ENCODE measurements at places on chromosomes 2 and 18.

DNA sequence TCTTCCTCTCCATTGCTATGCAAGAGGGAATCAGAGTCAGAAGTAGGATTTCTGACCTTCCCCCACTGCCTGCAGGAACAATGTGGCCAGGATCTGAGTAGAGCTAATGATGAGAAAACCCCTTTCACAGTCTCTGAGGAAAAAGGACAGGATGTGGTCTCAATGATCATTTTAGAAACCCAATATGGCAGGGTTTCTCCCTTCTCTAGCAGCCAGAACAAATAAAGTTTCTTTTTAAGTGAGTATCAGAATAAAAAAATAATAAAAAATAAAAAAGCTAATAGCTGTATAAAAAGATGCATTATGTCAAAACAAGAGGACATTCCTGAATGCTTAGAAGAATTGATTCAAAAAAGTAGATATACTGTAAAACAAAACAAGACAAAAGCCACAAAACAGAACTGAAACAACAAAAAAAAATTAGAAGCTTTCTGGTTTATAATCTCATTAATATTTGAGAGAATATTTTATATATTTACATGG, 1124.9 kb upstream of the ZEB2 start:
- DNase-seq = no peak

- DNase-seq = no peak
Measured at GRCh38 chr2:43239981-43240765, 13.8 kb upstream of the ZFP36L2 start.

- DNase-seq = no peak
Measured at GRCh38 chr2:38152035-38152434, 76.1 kb upstream of the CYP1B1 start.

GRCh38 chr2:64930258-64930671, 58.9 kb upstream of the SLC1A4 start:
- no peak for DNase-seq

GRCh38 chr2:100291152-100291970, 30.9 kb downstream of the LONRF2 start:
- DNase-seq = peak; percentile 36

DNA sequence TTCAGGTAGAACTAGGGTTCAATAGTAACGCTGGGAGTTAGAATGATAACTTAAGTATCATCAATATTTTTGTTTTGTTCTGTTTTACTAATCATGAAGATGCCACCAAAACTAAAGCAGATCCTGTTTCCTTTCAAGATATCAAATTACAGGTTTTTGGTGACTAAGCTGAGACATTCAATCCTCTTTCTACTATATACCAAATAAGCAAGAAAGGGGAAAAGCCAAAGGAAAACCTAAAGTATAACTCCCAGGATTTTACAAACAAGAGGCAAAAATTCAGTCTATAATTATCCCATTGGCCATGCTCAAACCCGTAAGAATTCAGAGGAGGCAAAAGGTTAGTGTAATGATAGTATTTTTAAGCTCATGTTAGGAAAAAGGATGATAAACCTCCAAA, 175.2 kb upstream of the CCDC150 start:
- DNase-seq = no peak

DNA sequence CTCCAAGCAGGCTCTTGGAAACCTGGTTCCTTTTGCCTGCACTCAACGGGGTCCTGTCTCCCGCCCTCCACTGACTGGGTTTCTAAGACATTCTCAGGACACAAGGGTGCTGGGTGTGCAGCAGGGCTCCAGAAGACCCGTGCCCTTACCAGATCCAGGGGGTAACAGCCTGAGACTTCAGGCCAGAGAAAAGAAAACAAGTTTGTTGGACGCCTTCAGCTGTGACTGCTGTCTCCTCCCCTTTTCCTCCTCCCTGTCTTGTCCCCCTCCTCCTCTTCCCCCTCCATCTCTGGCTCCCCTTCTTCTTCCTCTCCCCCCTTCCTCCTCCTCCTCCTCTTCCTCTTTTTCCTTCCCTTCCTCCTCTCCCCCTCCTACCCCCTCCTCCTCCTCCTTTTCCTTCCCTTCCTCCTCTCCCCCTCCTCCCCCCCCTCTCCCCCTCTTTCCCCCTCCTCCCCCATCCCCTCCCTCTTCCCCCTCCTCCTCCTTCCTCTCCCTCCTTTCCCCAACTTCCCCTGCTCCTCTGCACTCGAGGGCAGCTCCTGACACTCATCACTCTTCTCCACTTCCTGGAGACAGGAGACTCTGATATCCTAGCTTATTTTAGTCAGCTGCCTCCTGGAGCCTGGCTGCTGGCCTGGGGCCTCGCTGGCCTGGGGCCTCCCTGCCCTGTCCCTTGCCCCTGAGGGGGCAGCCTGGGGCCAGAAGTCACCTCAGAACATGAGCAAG, 12.4 kb downstream of the ADRA2B start:
- no peak for DNase-seq

DNA sequence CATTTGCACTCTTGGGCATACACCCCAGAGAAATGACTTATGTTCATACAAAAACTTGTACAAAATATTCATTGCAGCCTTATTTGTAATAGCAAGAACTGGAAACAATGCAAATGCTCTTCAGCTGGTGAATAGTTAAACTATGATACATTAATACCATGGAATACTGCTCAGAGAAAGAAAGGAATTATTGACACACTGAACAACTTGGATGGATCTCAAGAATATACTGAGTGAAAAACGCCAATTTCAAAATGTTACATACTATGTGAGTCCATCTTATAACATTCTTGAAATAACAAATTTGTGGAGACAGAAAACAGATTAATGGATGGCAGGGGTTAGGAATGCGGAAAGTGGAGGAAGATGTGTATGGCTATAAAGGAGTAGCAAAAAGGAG, 17.2 kb downstream of the LNPK start:
- DNase-seq = no peak

DNA sequence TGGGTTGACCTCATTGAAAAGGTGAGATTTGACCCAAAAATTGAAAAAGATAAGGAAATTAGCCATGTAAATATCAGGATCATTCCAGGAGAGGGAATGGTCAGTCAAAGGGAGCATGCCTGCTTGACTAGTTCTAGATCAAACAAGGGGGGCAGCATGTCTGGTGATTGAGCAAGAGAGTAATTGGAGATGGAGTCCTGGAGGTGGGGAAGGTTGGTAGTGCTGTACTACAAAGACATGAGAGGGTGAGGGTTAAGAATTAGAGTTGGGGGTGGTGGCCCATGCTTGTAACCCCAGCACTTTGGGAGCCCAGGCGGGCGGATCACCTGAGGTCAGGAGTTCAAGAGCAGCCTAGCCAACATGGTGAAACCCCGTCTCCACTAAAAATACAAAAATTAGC, 2.0 kb downstream of the MRPL30 start:
- DNase-seq = no peak

DNA sequence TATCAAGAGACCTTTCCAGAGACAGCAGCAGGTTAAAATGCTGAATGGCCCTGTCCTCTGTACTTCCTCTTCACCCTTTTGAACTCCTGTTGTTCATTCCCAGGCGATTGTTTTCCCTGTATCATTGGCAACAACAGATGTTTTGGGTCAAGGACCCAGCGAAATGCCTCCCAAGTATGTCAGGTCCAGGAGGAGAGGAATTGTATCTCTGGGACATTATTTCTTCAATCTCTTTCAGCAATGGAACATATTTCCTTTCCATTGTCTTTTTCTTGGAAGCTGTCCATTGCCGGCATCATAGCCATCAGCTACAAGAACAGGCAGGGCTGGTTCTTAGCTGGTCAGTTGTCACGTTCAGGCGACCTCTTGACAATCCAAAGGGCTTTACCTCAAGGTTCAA, 76.2 kb downstream of the NRP2 start:
- no peak for DNase-seq

DNA sequence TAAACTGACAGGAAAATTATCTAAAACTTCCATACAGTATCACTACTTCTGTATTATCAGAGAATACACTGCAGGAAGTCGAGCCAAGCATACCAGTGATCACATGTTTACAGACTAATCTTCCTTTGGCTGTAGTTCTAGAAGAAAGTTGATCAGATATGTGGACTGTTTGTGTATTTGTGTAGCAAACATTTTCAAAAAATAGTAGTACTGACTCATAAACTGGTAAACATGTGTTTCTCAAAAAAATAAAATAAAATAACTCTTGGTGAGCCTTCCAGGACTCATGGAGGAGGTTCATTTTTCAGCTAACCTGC, 148.9 kb upstream of the SLC39A10 start:
- no peak for DNase-seq

DNA sequence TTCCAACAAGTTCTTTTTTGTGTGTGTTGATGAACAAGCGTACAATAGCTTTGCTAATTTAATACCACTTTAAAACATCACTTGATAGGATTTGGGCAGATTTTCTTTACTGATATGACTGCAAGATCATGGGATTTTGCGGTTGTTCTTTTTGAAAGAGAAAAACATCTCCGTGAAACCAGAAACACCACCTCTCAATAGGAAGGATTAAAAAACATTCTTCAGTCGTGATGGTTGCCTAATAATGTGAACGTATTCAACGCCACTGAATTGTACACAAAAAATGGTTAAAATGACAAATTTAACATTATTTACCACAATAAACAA, 19.3 kb downstream of the RBMS1 start:
- no peak for DNase-seq

DNA sequence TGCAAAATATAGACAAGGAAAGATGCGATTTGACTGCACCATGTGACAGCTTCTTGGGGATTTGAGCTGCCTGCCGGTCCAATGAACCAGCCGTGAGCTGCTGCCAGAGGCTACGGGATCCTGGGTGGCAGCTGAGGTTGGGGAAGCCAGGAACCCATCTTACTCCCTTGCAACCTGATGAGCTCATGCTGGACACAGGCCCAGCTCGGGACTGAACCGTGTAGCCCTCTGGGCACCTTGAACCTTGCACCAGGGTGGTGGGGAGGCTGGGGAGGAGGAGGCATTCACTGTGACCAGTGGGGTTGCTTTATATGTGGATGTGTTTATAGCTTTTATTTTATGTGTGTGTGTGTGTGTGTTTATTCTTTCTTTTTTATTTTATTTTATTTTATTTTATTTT, 9.1 kb downstream of the ALPI start:
- no peak for DNase-seq

DNA sequence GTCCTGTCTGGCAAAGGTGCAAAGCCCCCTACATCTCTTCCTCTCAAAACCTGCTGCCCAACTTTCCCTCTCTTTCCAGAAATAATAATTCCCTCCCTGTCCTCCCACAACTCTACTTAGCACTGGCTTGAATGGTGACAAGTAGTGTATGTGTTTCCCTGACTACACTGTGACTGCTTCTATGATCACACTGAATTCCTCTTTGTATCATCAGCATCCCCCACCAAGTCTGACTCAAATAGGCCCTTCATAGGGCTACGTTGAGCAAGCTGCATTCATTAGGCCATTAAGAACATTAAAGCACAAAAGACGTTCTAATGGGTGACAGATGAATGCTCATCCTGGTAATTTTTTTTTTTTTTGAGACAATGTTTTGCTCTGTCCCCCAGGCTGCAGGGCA, 13.7 kb upstream of the ST3GAL5 start:
- DNase-seq = no peak

GRCh38 chr2:201733544-201733943, 35.1 kb upstream of the MPP4 start:
- DNase-seq = no peak

DNA sequence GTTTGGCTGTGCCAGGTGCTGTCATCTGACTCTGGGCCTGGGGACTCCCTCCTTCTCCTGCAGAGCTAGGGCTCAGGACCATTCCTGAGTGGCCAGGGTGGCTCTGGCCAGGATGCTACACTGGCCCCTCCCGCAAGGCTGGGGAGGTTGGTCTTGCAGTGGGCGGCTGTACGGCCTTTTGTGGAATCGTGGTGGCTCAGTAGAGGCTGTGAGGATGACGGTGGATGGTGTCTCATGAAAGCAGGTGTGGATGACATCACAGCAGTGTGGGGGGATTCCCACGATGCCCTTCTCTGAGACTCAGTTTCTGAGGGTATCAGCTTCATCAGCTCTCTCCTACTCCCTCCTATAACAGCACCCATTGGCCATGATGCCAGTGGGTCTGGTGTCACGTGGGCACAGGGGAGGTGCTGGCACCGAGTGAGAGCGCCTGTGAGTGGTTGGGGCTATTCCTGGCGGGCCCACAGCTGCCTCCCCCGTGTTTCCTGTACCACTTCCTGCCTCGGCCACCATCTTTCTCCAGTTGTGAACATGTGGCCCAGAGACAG, 144.2 kb upstream of the HDAC4 start:
- DNase-seq = no peak

- no peak for DNase-seq
Measured at GRCh38 chr2:57552885-57553284, 493.7 kb upstream of the VRK2 start.

DNA sequence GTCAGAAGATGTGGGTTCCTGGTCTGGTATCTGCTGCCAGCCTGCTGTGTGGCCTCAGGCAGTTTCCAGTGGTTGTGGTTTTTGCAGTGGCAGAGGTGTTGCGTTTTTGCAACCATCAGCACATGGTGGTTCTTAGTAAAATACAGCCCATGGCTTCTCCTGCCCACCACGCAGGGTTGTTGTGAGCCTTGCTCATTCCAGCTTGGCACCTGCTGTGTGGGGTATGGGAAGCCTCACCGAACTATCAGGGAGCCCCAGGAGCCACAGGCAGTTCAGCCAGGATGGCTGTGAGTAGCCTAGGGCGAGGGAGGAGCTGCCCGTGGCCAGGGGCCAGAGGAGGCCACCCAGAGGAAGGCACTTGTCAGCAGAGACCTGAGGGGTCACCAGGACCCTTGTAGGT, 9.8 kb downstream of the ARID5A start:
- no peak for DNase-seq

- DNase-seq = peak; percentile 75
Measured at GRCh38 chr2:43484323-43484930, 111.4 kb downstream of the THADA start.

GRCh38 chr2:178499640-178500039, 19.4 kb downstream of the PLEKHA3 start:
- no peak for DNase-seq

GRCh38 chr2:127873707-127874303, 12.0 kb downstream of the AMMECR1L start:
- no peak for DNase-seq

- no peak for DNase-seq
Measured at GRCh38 chr2:199339891-199340605, 117.7 kb downstream of the SATB2 start.

GRCh38 chr2:76391678-76392077, 681.0 kb upstream of the GCFC2 start:
- DNase-seq = no peak

GRCh38 chr2:9474361-9475057, at the start of gene IAH1:
Gene IAH1 (plus strand): TSS chr2:9474551. CDS start chr2:9474567, 16 bp downstream.
- DNase-seq = peak; percentile 64

DNA sequence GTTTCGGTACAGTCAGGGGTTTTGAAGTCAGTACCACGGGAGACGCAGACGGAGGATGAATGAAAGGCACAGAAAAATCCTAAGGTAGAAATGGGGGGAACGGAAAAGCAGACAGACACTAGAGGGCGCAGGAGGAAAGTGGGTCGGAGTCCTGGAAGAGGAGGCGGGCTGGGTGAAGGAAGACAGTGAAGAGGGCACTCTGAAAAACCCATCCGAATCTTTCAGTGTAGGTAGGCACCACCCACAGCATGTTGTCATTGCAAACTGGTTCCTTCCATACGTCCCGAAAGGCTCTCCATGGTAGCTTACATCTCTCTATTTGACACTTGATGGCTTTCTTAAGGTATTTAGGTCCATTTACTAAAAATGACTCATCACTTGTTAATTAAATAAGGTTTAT, 18.5 kb upstream of the ZNF236 start:
- DNase-seq = peak; percentile 51
